HEK293T (cell line): ENCODE measurements at places on chromosomes 4 and X.

DNA sequence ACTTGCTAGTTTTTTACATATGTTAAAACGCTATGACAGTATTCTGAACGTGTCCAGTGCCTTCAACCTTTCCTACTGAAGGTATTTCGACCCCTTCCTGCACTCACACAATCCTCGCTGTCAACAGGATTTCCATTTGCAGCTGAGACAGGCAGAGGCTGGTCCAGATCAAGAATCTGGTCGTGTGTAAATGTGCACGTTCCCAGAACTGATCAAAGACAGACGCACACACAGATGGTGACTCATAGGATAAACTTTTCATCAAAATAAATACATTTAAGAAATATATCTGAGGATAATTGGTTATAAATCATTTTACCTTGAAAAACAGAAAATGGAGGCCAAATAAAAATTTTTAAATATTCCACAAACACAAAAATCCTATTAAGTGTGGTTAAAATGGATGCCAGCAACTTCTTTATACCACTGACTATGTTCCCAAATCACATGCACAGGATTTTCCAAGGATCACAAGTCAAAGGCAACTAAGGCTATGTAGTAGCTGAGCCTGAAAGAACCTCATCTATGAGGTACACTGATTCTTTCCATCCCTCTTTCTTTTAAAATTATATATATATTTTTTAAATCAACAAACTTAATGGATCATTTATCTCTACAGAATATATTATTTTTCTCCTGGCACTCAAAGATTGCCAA is 85.9 kb downstream of the RNF150 start:
- no peak for DNase-seq

GRCh38 chrX:11499076-11500044 is 166.4 kb downstream of the ARHGAP6 start:
- no peak for DNase-seq

GRCh38 chrX:70476934-70477733 is 32.5 kb downstream of the DLG3 start:
- DNase-seq: no peak

- no peak for DNase-seq
These were observed 56.3 kb upstream of the LNX1 start for GRCh38 chr4:53647547-53647946.

GRCh38 chr4:1717129-1718094 is 3.7 kb downstream of the TMEM129 start:
- no peak for DNase-seq

DNA sequence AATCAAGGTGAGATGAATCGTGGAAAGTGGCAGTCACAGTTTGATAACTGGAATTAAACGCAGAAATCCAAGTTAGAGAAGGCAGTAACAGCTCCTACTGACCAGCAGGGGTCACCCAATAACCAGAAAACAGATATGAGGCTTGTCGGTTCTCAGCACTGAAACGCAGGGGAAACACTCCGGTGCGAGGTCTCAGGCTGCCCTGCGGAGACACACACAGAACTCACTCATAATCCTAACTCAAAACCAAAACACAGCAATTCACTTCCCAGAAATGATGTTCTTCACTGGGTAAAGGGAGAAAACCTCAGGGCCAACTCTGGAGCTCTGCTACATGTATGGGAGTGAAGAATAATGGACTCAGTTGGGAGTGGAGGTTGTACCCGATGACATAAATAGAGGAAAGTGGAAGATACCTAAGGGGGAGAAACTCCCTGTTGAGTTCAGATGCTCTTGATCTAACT is 384.4 kb downstream of the RAPGEF2 start:
- DNase-seq: peak; percentile 73

DNA sequence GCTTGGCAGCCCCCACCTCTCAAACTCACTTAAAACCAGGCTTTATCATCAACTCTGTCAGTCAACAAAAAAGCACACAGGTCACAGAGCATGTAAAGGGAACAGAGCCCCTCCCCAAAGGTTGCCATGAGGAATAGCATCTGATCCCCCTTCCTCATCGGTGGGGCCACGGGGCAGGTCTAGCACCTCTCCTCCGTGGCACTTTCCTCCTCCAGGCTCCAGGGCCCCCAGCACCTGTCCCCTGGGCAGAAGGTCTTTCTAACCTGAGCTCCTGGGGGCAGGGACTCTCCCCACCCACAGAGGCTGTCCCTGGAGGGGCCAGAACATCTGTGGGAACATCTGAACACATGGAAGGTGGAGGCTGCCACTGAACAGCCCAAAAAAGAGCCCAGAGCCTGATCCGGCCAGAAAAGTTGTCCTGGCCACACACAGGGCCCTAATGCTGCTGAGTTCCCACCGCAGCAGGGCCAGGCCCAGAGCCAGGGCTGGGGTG is 65.7 kb downstream of the ZFYVE28 start:
- no peak for DNase-seq

GRCh38 chrX:135543924-135544323 is 23.5 kb downstream of the INTS6L start:
- no peak for DNase-seq

GRCh38 chr4:92189146-92189545 is 114.6 kb upstream of the GRID2 start:
- DNase-seq: no peak

DNA sequence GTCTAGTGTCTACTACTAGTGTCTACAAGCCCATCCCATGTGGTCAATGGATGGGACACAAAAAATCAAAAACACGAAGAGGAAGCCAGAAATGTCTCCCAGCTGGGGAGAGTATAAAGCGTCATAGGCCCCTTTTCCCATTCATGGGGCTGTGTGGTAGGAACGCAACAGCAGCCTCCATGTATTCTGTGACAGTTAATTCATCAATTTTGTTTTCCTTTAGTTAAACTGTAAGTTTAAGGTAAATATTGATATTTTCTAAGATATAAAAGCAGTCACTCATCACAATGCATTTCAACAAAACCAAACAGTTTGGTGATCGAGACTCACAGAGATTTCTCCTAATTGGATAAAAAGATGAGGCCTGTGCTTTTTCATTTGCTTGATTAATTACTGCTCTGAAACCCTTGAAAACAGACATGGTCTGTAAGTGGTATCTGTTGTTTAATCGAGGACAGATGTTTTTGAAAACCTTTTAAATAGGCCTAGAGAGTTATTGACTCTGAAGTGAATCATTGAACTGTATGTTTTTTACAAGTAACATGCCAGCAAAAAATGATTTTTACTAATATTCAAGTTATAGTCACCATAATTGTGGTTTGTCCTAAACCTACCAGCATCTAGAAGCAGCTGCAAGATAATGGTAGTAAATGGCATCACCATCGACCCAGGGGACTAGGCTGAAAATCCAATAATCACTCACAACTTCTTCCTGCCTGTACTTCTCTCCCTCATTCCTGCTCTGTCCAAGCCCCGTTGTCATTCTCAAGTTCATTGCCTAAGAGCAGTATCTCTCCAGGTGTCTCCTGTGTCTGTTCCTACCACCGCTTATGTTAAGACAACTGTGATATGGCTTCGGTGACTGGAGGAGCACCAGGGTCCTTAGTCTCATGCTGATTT is 87.7 kb upstream of the SHISA3 start:
- DNase-seq: no peak

- no peak for DNase-seq
These were observed 745.8 kb upstream of the GALNTL6 start for GRCh38 chr4:171067422-171067821.

DNA sequence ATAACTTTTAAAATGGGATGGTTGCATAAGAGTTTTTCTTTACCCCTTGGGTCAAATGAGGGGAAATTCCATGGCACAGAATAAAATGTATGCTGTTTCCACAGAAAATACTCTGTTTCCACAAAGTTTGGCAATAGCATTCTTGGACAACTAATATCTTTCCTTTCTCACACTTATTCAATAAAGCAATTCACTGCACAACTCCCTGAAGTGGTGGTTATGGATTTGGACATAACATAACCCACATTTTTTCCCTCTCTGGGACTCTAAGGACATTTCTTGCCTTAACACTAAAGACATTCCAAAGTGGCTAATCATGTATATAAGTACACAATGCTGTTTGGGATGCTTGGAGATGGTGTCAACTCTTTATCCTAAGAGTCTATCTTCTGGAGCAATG is 51.7 kb upstream of the GPM6B start:
- no peak for DNase-seq

- no peak for DNase-seq
These were observed 314.9 kb upstream of the TRAM1L1 start for GRCh38 chr4:117400039-117400835.

DNA sequence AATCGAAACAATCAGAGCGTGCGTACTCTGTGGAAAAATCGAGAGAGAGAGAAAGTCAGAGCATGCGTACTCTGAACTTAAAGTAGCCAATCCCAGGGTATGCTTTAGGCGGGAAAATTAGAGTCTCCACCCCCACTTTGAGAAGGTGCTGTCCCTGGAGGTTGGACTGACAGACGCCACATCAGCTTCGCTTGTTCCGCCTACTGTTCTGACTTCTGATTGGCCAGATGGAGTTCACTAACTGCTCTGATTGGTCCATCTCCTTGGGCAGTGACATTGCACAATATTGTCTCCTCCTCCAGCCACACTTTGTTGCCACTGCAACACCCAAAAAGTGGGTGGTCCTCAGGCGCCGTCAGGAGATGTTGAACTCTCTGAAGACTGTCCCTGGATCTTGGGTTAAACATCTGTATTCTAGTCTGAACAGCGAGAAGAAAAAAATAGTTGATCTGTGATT is at the start of gene SSX5:
SSX5 (minus strand) TSS at position 51 of the 457 bp plus-strand sequence. CDS start 1,437 bp downstream, outside the sequence.
- no peak for DNase-seq

DNA sequence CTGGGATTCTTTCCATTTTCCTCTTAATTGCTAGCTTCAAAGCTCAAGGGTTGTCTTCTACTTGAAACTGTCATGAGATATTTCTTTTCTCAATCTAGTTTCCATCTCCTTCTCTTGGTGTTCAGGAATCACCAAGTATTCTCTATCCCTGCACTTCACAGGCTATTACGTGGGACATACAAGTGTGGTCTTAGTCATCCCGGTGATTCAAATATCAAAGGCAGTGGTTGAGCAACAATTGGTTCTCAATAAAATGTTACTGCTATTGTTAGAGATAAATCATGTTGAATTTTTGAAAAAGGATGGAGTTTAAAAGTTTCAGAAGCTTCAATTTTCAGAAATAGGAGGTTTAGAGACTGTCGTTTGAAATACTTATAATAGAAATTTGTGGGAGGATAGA is 812.9 kb downstream of the FSTL5 start:
- DNase-seq: no peak

GRCh38 chrX:69531031-69531755 is 27.1 kb downstream of the NALF2 start:
- DNase-seq: no peak

DNA sequence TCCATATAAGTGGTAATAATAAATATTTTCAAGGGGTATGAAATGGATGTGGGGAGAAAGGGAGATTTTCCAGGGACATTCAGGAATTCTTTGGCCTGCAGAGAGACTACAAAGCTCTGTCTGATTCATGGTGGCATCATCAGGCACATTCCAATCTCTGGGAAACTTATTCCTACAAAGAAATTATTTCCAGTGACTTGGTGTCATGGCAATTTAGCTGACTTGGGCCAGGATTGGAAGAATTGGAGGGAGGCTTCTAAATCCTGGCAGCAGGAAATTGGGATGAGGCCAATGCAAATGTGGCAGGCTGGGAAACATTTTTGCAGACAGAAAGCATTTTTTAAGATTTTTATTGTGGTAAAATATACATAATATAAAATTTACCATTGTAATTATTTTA is 204.6 kb downstream of the RTL9 start:
- DNase-seq: no peak

- DNase-seq: no peak
These were observed 136.4 kb downstream of the CPE start for GRCh38 chr4:165515201-165515600.

DNA sequence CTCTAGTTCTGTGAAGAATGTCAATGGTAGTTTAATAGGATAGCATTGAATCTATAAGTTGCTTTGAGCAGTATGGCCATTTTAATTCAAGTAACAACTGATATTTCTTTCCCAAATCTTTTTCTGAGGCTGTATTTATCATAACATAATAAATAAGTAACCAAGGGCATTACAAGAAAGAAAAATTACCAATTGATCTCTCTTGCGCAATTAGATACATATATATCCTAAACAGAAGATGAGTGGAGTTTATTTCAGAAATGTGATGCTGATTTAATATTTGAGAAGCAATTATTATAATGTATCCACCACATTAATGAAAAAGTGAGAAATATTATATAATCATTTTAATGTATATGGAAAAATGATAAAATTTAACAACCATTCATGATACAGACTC is 802.5 kb upstream of the AGA start:
- no peak for DNase-seq

- no peak for DNase-seq
These were observed 15.4 kb downstream of the MRFAP1 start for GRCh38 chr4:6655924-6656323.

GRCh38 chr4:85701861-85702321 is 226.9 kb downstream of the ARHGAP24 start:
- DNase-seq: no peak

DNA sequence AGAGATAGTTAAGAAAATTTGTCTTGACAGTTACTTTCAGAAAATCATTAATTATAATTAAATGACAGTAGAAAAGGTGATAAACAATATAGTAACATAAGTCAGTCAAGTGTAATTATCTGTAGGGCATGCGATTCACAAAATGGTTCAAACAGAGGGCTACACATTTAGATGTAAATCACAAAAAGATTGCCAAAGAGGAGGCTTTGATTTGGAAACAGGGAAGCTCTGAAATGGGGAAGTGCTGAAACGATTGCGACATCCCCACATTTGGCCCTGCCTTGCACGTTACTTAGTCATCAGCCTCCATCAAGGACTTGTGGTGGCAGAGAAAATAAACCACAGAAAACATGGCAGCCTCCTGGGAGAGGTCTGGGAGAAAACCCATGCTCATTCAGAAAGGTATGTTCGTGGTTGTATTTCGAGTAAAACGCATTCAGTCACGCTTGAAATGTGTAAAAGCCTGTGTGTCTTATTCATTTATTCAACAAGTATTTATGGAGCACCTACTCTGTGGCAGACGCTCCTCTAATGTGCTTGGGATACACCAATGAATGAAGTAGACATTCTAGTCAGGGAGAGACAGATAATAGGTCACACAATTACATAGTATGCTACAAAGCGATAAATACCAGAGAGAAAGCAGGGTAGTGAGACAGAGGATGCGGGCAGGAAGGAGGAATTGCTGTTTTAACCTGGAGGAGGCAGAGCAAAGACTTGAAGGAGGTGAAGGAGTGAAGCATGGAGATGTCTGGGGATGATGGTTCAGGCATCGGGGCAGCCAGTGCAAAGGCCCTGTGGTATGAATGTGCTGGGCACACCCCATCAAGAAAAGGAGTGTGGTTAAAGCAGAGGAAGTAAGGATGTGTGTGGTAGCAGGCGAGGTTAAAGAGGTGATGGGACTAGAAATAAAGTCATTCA is 7.8 kb downstream of the RBM47 start:
- no peak for DNase-seq

GRCh38 chr4:26094911-26095310 is 180.9 kb downstream of the SMIM20 start:
- DNase-seq: no peak
